Stimulated activated CD4-positive, alpha-beta T cell treated with anti-CD3 and anti-CD28 coated beads, TNF-alpha, amount 100 ng/mL, for 1 hour (primary cell): ENCODE measurements at places on chromosomes 2 and 18.

DNA sequence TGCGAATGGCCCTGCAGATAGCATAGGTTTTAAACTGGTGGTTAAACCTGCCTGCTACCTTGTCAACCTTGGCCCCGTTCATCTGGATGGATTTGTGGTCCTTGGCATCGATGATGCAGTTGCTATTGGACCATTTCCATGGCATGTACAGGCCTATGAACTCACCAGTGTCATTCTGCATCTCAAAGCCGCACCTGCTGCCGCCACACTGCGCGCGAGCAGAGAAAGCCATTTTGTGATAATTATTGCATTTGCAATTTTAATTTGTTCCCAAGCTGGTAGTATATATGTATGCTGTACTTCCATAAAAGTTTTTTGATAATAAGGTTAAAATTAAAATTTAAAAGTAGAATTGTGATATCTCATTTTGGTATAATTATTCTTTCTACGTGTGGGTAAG lies 94.8 kb upstream of the UXS1 start:
- DNase-seq = no peak

DNA sequence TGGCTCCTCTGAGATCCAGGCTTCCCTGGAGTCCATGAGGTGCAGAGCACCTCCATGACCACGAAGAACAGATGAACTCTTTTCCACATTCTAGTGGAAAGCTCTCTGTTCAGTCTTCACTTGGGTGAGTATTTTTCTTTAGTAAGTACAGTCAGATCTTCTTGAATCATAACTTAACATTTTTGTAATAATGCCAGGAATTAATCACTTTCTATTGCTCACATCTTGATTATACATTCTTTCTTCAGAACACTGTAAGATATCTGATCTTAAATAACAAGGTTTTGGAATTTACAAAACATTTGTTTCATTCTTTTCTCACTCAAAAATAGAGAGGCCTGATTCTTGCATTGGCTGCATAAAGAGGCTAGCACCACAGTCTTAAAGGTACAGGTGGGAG lies 45.4 kb upstream of the RND3 start:
- DNase-seq = no peak

DNA sequence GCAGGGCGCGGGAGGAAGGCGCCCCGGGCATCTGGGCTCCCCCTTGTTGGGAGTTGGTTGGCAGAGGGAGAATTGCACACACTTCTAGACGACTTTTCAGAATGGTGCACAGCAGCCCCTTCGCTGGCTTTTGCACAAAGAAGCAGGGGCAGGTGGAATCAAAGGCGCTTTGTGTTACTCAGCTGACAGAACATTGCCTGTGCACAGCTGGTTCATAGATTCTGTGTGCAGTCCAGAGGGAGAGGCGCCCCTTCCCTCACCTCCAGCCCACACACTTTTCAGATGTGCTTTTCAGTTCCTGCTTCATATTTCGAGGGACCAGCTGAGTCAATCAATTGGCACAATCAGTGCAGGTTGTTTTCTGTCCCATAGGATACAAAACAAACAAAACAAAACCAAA lies 348.4 kb upstream of the RAB12 start:
- DNase-seq = no peak

- no peak for DNase-seq
Measured at GRCh38 chr2:56049233-56049845, 125.8 kb upstream of the EFEMP1 start.

GRCh38 chr2:233450864-233451575 lies 96.7 kb downstream of the DGKD start:
- no peak for DNase-seq

- no peak for DNase-seq
Measured at GRCh38 chr2:182545420-182546167, 118.8 kb upstream of the PDE1A start.

DNA sequence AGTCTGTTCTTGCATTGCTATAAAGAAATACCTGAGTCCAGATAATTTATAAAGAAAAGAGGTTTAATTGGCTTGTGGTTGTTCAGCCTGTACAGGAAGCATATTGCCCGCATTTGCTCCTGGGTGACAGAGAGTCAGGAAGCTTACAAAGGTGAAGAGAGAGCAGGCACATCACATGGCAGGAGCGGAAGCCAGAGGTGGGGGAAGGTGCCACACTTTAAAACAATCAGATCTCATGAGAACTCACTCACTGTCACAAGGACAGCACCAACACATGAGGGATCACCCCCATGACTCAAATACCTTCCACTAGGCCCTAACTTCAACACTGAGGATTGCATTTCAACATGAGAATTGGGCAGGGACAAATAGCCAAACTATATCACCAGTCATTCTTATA lies 124.8 kb upstream of the COL5A2 start:
- DNase-seq = no peak

- DNase-seq = no peak
Measured at GRCh38 chr2:217433522-217433921, 569.3 kb downstream of the TNS1 start.

- DNase-seq = no peak
Measured at GRCh38 chr2:2590141-2590540, 259.1 kb upstream of the MYT1L start.

DNA sequence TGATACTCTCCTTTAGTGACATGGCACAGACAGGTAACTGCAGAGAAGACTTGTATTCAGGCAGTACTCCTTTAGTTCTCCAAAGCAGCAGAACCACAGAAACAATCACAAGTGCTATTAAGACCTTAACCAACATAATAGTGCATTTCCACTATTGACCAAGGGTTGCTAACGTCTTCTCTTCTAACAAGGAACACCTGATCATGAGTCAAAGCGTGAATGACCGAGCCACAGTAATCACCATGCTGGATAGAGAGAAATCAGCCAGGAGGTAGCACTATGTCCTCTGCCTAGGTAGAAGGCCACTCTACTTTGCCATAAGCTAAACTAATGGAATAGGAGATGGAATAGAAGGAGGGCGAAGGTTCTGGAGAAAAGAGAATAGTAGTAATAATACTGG lies 161.0 kb downstream of the ANKRD44 start:
- no peak for DNase-seq

- no peak for DNase-seq
Measured at GRCh38 chr2:195995499-195995898, 73.1 kb downstream of the DNAH7 start.

- DNase-seq = no peak
Measured at GRCh38 chr2:63669596-63669995, 80.8 kb downstream of the MDH1 start.

DNA sequence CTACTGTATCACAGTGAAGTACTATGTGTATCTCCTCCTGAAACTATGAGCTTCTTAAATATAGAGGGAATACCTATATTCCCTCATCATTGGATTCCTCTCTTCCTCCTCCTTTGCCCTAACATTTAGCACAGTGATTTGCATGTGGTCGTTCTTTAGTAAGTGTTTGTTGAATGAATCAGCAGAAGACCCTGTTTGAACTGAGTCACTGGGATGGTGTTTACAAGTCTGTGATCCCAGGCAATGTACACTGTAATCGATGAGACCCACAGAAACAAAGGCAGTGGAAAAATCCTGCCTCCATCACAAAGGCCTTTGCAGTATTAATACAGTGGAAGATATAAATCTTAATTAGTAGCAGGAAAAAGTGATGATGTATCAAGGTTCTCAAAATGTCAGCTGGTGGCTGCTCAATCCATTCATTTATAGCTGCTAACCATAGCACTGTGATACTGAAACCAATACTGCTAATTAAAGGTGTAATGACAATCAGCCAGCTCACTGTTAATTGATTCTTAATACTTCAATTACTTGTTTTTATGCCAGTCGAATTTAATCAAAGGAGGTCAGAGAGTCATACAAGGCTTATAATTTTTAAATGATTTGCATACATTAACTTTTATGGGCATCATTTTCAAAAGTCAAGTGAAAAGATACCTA lies 20.8 kb upstream of the MYO3B start:
- no peak for DNase-seq

- no peak for DNase-seq
Measured at GRCh38 chr2:156147594-156148330, 184.8 kb downstream of the NR4A2 start.

DNA sequence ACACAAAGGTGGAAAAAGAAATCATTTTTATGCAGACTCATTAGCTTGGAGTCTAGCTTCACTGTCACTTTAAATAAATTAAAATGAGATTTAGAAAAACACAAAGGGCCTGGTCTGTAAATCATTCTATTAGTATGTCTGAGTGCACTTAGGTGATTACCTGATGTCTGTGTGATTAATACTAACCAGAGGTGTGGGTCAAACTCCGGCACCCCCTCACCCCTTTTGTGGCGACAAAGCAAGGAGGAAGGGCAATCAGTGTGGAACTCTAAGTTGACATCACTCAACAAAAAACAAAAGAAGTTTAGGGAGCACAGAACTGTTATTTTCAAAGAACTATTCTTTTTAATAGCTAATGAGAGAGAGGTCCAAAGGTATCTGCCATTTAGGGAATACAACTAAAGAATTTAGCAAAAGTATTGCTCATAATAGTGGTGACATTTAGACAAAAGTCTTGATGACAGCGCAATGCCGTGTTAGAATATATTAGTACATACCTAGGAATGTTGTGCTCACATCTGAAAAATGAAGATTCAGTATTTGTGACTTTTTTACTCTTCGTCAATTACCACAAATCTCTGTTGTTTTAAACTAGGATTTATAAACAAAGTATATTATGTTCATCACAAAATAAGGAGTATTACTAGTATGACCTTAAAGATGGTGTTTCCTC lies 66.3 kb downstream of the ZEB2 start:
- DNase-seq = no peak

DNA sequence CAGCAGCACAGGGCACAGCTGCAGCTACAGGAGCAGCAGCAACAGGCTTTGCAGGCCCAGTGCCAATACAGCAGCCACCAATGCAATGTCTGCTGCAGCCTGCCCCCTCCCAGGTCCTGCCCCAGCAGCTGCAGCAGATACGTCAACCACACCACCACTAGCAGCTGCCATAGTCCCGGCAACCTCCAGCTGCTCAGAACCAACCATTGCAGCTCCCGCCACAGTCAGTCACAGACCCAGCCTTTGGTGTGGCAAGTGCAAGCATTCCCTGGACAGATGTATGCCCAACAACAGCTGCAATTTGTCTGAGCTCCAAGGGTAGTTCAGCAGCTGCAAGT lies 53.3 kb upstream of the TUBA3E start:
- DNase-seq = no peak

DNA sequence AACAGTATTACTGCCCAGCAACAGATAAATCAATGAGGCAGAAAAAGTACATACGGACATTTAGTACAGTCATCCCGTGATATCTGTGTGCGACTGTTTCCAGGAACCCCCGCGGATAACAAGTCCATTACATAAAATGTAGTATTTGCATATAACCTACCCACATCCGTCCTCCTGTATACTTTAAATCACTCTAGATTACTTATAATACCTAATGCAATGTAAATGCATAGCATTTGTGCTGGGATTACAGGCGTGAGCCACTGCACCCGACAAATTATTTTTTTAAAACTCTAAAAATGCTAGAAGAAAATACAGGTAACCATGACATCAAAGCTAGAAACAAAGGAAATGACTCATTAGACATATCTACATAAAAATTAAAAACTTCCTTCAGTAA lies 91.6 kb downstream of the FAM161A start:
- DNase-seq = no peak

DNA sequence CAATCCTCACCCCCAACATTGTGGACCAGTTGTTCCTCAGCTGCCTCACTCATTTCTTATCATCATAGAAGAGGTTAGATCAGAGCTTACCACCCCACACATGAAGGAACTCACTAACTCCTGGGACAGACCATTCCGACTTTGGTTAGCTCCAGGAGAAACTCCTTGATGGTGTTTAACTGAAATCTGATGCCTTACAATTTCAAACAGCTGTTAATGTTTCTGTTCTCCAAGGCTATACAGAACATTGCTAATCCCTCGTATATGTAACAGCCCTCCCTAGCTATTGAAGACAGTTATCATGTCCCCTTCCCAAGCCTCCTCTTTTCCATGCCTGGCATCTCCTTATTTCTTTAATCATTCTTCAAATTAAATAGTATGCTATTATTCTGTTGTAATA lies 14.8 kb downstream of the ERBB4 start:
- no peak for DNase-seq

DNA sequence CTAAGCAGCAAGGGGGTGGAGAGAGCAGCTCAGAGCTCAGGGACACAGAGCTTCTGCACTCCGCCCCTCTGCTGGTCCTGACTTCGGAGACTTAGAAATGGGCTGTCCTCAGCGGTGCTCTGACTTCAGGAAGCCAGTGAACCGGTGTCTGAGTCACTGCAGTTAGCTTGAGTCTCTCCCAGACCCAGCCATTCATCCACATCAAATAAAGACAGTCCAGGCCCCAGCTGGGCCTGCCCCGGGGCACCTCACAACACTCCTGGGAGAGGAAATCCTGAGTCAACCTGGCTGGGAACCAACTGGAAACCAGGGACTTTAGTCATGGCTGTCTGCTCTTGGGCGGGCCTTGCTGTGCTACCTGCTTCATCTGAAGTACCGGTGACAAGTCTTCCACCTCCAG lies 5.4 kb upstream of the ITGB6 start:
- no peak for DNase-seq

- no peak for DNase-seq
Measured at GRCh38 chr2:159799833-159800232, 1.8 kb upstream of the CD302 start.

GRCh38 chr2:23607925-23608324 lies 222.9 kb downstream of the KLHL29 start:
- DNase-seq = no peak

DNA sequence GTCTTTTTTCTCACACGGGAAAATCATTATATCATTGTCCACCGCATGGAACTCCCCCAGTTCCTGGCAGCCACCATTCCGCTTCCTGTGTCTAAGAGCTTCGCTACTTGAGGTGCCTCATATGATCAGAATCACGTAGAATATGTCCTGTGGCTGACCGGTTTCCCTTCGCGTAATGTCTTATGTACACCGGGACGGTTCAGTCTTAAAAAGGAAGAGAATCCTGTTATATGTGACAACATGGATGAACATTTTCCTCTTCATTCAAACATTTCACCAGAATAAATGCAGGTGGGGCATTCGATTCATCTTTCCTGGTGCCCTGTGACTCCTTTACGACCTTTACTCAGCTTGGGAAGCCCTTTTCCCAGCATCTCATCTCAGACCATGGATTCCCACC lies 131.7 kb upstream of the TWIST2 start:
- no peak for DNase-seq

GRCh38 chr2:139836769-139837168 lies 1056.6 kb upstream of the NXPH2 start:
- DNase-seq = no peak

GRCh38 chr2:102848366-102848839 lies 86.6 kb downstream of the TMEM182 start:
- DNase-seq = no peak
